ENCODE measurements at places on chromosomes 1 and 21. TPM values are rescaled to one million over a fixed set of nuclear protein-coding genes. Genes with fewer than 3 reads are reported as not detected.

GRCh38 chr1:21547876-21548275 is 38.7 kb downstream of the ALPL start:
- H3K27ac ChIP-seq: no peak overlapping the region
- H3K4me3 ChIP-seq: no peak overlapping the region
- peaks cover 6% of the 10 kb centered on the region for H3K4me1 ChIP-seq
- no peaks in the 10 kb centered on the region for H3K36me3 ChIP-seq

KCNN3 gene
- total RNA-seq: 7.6 TPM

DNA sequence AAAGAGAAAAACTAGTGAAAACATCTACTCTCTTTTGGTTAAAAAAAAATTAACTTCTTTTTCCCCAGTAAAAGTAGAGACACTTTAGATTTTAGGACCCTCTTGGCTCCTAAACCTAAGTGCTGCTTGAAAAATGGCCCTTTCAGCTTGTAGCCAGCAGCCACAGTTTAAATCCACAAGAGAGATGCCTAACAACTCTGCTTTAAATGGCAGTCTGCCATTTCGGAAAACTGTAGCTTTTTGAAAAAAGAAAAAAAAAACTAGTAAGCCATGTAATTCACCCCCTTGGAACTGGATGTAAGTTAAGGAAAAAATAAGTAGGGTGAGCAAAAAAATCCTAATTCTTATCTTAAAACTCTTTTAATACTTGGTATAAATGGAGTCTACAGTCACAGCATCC is 56.0 kb downstream of the LHX9 start:
- H3K27me3 ChIP-seq: no peaks in the 10 kb centered on the region
- DNase-seq: no peak

- H3K27ac ChIP-seq: no peak overlapping the region
- no peak for DNase-seq
- H3K36me3 ChIP-seq: no peaks in the 10 kb centered on the region
- no peaks in the 10 kb centered on the region for H3K4me1 ChIP-seq
- no peak overlapping the region for H3K4me3 ChIP-seq
- H3K27me3 ChIP-seq: no peaks in the 10 kb centered on the region
These were observed 297.6 kb downstream of the HHAT start for GRCh38 chr1:210626341-210626740.

SARS1 gene
- 194 TPM for total RNA-seq

TMEM51 gene
- total RNA-seq: 14.7 TPM

DNA sequence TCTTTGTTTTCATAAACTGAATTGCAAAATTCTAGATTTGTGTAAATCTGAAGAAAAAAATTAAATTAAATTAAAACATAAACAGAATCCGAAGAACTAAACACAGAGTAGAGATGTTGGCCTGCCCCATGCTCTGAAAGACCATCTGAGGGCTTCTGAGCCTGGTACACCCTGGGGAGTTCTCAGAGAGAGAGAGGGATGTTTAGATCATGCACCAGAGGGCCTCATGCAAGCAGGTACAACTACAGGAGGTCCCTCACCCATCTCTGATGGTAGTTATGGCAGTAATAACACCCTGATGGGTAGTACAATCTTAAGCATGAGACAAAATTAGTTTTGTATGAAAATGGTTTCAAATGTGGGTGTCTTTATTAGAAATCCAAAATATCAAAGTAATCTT is 127.7 kb downstream of the TGFB2 start:
- DNase-seq: no peak
- no peak overlapping the region for H3K4me3 ChIP-seq
- no peak overlapping the region for H3K27ac ChIP-seq
- H3K4me1 ChIP-seq: peaks cover 7% of the 10 kb centered on the region
- no peaks in the 10 kb centered on the region for H3K27me3 ChIP-seq
- H3K36me3 ChIP-seq: no peaks in the 10 kb centered on the region

GSTM1 gene
- not detected for total RNA-seq

DNA sequence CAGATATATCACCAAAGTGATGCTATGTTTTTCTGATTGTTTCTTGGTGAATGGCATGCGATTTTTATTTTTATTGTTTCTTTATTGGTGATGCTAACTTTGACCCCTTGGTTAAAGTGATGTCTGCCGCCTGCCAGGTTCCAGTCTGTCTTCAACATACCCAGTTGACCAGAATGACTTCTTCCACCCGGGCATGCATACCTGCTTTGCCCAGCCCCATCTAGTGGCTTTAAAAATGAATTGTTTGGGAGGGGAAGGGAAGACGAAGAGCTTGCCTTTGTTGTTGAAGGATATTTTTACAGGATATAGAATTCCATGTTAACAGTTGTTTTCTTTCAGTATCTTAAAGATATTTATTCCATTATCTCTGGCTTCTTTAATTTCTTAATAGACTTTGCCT is 65.1 kb downstream of the ATG4C start:
- no peak overlapping the region for H3K4me3 ChIP-seq
- H3K4me1 ChIP-seq: no peaks in the 10 kb centered on the region
- no peak for DNase-seq
- H3K27ac ChIP-seq: no peak overlapping the region
- H3K36me3 ChIP-seq: peaks cover 11% of the 10 kb centered on the region

DNA sequence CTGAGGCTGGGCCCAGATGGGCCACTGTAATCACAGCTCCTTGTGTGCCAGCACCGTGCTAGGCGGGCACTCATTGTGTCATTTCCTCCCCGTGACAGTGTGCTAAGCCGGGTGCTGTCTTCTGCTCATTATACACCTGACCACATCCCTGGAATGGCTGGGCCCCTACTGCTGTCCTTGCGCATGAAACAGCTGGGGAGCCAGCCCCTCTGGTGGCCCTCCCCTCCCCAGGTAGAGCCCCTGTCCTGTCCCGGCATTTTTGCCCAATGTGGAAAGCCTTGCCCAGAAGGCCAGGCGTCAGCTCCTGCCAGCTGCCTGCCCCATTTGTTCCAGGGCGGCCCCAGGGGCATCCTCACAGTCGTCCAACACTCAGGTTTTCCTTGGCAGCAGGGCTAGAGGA is 107.4 kb upstream of the CASZ1 start:
- peaks cover 24% of the 10 kb centered on the region for H3K4me1 ChIP-seq
- H3K27me3 ChIP-seq: no peaks in the 10 kb centered on the region
- no peaks in the 10 kb centered on the region for H3K36me3 ChIP-seq
- peak; percentile 65 for DNase-seq

DNA sequence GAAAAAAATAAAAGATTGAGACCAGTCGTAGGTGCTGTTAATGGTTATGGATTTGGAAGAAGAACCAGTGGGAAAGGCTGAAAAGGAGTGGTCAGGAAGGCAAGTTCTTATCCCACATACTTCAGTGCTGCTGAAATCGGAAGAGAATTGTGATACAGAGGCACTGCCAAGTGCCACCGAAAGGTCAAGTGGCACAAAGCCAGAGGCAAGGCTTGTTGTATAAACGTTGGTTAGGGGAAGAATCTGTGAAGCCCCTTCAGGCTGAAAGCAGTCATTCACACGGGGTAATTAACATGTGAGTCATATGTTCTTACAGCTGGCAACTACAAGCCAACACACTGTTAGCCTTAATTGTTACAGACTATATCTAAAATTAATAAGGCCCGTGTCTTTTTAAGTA is 48.8 kb downstream of the ZBTB40 start:
- peaks cover 21% of the 10 kb centered on the region for H3K36me3 ChIP-seq
- no peak overlapping the region for H3K27ac ChIP-seq
- H3K4me1 ChIP-seq: peaks cover 25% of the 10 kb centered on the region
- peak; percentile 72 for DNase-seq
- no peak overlapping the region for H3K4me3 ChIP-seq
- no peaks in the 10 kb centered on the region for H3K27me3 ChIP-seq

DNA sequence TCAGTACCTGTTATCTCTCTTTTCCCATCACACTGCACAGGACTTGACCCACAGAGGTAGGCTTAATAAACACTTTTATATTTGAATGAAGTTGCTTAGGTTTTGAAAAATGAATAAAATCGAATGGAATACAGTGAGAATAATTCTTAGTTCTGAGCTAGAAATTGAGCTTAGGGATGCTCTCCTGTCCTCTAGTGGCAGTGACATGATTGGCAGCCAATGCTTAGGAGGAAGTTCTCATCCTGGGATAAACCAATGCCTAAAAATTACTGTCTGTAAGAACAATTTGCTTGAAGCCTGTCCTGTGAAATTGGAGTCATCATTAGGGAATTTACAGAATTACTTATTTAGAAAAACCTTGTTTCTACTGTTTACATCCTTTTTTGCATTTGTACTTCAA is 21.3 kb upstream of the CYP4X1 start:
- H3K27ac ChIP-seq: no peak overlapping the region
- H3K27me3 ChIP-seq: no peaks in the 10 kb centered on the region
- no peaks in the 10 kb centered on the region for H3K4me1 ChIP-seq
- no peaks in the 10 kb centered on the region for H3K36me3 ChIP-seq

DNA sequence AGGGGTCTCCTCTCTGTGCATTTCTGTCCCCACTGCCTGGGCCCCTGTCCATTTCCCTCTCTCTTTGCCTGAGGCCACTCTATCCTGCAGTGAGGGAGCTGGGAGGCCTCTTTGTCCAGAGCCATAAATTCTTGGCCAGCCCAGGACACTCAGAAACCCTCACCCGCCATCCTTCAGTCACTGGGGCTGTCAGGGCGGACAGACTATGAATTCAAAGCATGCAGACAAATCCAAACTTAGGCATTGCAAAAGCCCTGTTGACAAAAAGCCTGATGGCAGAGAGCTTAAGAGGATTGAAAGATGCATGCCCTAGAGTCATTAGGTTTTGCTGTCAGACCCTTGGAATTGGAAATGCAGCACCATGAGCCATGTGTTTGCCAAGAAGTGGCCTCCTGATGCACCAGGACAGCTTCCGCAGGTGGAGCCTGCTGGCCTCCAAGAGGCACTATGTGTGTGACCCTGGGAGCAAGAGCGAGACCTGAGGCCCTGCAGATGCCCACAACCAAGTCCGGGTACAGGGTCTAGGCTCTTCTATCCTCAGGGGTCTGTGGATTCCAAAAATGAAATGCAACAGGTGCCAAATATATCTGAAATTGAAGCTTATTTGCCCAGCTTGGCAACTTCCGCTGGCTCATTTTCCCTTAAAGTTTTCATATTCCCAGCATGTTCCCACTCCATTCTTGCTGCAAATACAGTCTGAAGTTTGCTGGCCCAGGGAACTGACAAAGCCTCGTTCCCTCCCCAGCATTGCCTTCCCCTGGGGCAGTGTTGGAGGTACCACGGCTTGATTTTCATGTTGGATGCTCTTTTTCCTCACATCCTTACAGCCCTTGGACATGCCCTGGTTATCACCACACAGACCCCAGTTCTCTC is 177.9 kb downstream of the PGBD5 start:
- DNase-seq: no peak
- no peaks in the 10 kb centered on the region for H3K27me3 ChIP-seq
- no peak overlapping the region for H3K27ac ChIP-seq
- H3K4me1 ChIP-seq: no peaks in the 10 kb centered on the region
- H3K4me3 ChIP-seq: no peak overlapping the region

- no peaks in the 10 kb centered on the region for H3K36me3 ChIP-seq
- no peaks in the 10 kb centered on the region for H3K27me3 ChIP-seq
- H3K4me3 ChIP-seq: no peak overlapping the region
- no peak overlapping the region for H3K27ac ChIP-seq
- no peaks in the 10 kb centered on the region for H3K4me1 ChIP-seq
These were observed 41.0 kb upstream of the PTPRC start for GRCh38 chr1:198597690-198598430.

CFAP141 gene
- not detected for total RNA-seq

ATP6V1G3 gene
- not detected for total RNA-seq

- no peak overlapping the region for H3K27ac ChIP-seq
- no peaks in the 10 kb centered on the region for H3K36me3 ChIP-seq
- no peak for DNase-seq
- H3K4me3 ChIP-seq: no peak overlapping the region
These were observed 405.4 kb downstream of the PTPRC start for GRCh38 chr1:199044191-199044590.

- DNase-seq: no peak
- H3K36me3 ChIP-seq: no peaks in the 10 kb centered on the region
- no peak overlapping the region for H3K4me3 ChIP-seq
These were observed 53.8 kb downstream of the ABCA4 start for GRCh38 chr1:94067196-94067595.

GRCh38 chr21:31873696-31874599 is 1.1 kb downstream of the HUNK start:
- H3K4me1 ChIP-seq: peaks cover 11% of the 10 kb centered on the region
- peak overlapping the region; percentile 54 for H3K4me3 ChIP-seq
- peak; percentile 81 for DNase-seq
- H3K27me3 ChIP-seq: peaks cover 33% of the 10 kb centered on the region
- H3K27ac ChIP-seq: no peak overlapping the region

- H3K27me3 ChIP-seq: peaks cover 15% of the 10 kb centered on the region
- DNase-seq: no peak
- no peaks in the 10 kb centered on the region for H3K36me3 ChIP-seq
- no peak overlapping the region for H3K27ac ChIP-seq
- H3K4me3 ChIP-seq: no peak overlapping the region
- no peaks in the 10 kb centered on the region for H3K4me1 ChIP-seq
These were observed 144.8 kb upstream of the GJB5 start for GRCh38 chr1:34610063-34610462.

Data from upper lobe of right lung (tissue), 1 donor.